Tibial nerve (tissue), 4 donors: ENCODE measurements at places on chromosomes 1 and 21. TPM values are rescaled to one million over a fixed set of nuclear protein-coding genes. Genes with fewer than 3 reads are reported as not detected.

Gene TRAF5
- 18.6 TPM for total RNA-seq

Gene THEM5
- total RNA-seq = not detected

Gene RGS13
- total RNA-seq = 0.22 TPM

Gene OR2M2
- not detected for total RNA-seq

Gene MANEAL
- total RNA-seq = 1.8 TPM

Gene SCAMP3
- 69.3 TPM for total RNA-seq

Gene ANGPTL3
- total RNA-seq = not detected

Gene HSD3B1
- total RNA-seq = not detected

Gene TMEM61
- total RNA-seq = not detected

Gene KNCN
- not detected for total RNA-seq

Gene SPRR4
- not detected for total RNA-seq

Gene KCNT2
- total RNA-seq = 9.0 TPM

Gene CASQ1
- total RNA-seq = not detected

Gene PPIAL4G
- total RNA-seq = not detected

Gene RXFP4
- not detected for total RNA-seq

Gene CAMK1G
- not detected for total RNA-seq

Gene FCGR2B
- 43.5 TPM for total RNA-seq

Gene G0S2
- 1,224 TPM for total RNA-seq

Gene CELA2A
- total RNA-seq = 1.5 TPM

Gene RAP1GAP
- total RNA-seq = 5.1 TPM

DNA sequence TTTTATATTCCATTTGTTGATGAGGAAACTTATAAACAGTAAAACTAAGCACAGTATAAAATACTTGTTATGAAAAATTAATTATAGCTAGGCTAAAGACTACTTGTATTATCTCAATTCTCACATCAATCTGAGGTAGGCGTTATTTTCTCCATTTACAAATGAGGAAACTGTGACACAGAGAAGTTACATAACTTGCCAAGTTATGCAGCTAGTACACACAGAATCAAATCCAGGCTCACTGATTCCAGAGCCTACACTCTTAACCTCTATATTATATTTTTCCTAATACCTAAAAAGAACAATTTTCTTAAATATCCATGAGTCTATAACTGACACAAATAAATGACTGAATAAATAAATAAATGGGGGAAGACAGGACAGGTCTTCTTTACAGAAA, 11.2 kb upstream of the VPS45 start:
- DNase-seq = no peak

DNA sequence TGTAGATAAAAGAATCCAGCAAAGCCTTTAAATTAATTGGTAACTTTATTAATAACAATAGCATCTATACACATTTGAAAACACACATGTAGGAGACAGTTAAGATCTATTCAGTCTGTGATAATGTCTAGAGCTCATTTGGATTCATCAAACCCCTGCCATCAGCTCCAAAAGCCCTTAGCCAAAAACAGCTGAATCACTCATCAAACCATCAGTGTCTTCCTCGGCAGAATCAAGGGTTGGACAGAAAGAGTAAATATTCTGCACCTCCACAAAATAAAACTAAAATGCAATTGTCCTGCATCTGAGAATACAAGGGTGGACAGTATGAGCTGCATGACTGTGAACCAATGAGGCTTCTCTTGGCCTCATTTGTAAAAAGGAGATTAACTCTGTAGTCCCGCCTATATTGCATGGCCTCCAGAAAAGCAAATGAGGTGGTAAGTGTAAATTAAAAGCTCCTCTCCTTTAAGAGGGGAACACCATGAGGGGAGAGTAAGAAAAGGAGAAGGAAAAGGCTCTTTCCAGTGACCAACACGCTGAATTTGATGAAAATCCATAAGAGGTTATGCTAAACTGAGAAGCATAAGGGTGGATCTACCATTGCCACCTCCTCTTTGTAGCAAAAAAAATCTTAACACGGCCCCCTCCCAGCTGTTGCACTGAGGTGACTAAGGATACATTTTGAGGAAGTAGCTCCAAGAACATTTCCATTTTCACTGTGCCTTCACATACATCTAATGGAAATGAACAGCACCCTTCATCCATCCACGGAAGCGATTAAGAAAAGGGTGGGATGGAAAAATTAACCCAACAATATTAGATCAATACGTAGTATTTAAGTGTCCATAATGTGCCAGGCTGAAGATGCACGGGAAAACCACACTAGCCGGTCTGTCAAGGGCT, 14.7 kb upstream of the BOLA1 start:
- no peak for DNase-seq

GRCh38 chr21:28269173-28269572, 723.5 kb downstream of the LTN1 start:
- no peak for DNase-seq

GRCh38 chr1:22107126-22107525, 35.8 kb downstream of the WNT4 start:
- no peak for DNase-seq

GRCh38 chr1:53139951-53140361, 2.5 kb downstream of the SLC1A7 start:
- no peak for DNase-seq

- DNase-seq = peak; percentile 83
These were observed 14.1 kb upstream of the HEYL start for GRCh38 chr1:39653546-39654031.

GRCh38 chr1:220997791-220998190, 118.5 kb downstream of the HLX start:
- no peak for DNase-seq

DNA sequence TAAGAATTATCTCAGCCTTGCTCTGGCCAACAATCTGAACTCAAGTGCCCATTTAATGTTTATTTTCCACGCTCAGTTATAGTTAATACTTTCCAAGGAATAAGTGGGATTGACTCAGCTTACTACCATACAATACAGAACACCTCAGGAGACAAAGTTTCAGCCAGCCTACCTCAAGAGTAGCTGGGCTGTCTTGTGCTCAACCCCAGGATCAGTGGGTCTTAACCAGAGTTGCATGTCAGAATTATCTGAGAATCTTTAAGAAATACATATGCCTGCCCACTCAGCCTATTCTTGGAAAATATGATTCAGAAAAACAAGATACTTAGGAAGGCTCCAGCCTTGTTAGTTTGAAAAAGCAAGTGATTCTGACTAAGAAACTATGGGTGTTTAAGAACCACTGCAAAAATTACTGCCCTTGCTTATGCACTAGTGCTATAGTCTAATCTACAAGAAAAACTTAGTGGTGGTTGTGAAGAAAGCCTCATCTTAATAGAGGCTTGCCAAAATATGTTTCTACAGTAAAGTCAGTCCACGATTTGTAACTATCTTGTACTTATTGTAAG, 20.4 kb downstream of the CDC7 start:
- DNase-seq = no peak

GRCh38 chr1:77579547-77579946, 102.9 kb downstream of the ZZZ3 start:
- DNase-seq = no peak

DNA sequence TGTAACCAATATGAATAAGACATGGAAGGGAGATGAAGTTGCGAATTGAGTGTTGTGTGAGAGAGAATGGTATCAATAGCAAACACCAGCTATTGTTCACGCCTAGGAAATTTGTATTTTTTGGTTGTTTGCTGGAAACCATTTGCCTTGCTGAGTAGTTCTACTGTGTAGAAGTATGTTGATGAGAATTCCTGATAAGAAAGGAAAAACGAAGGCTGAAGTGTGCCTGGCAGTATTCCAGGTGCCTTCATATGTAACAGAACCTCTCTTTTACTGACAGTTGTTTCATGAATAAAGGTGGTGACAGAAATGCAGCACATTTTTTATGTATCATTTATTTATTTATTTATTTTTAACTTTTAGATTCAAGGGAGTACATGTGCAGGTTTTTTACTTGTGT, 79.5 kb downstream of the SDCCAG8 start:
- DNase-seq = no peak

DNA sequence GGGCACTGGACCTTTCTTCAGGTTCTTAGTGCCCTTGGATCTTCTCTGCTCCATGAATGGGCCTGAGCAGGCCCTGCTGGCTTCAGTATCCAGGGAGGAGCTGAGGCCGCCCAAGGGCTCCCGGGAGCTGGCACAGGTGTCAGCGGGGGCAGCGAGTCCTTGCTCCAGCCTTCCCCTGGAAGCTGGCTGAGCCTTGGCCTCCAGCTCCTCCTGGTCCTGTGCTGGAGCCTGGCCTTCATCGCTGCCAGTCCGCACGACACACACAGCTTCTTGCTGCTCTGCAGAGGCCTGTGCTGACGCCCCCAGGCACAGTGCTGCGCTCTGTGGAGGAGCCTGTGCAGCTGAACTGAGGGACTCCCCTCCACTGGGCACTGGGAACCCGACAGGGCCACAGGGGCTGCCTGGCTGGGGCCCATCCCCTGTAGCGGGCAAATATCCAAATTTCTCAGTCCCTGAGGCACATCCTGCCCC, 1.7 kb downstream of the SPOCD1 start:
- no peak for DNase-seq

DNA sequence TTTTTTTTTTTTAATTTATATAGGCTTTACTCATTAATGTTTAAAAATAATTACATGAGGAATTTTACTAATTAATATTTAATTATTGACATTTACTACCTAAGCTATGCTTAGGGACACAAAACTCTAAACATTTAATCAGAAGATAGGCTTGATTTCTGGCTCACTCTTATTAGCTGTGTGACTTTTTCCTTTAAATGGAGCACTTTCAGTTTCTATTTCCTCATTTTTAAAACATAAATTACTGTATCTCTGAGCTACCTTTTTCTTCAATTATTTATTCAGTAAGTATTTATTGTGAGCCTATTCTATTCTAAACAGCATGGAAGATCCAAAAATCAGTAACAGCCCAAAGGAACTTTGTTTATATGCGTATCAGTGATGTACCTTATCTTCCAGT, 40.5 kb downstream of the MAP3K7CL start:
- no peak for DNase-seq

GRCh38 chr21:41615613-41616012, 107.7 kb upstream of the TMPRSS2 start:
- no peak for DNase-seq

GRCh38 chr1:44035726-44036408, 4.6 kb upstream of the SLC6A9 start:
- no peak for DNase-seq

- DNase-seq = no peak
These were observed 14.7 kb upstream of the PTGFR start for GRCh38 chr1:78475888-78476610.

GRCh38 chr1:186291271-186291670, 83.8 kb downstream of the TPR start:
- DNase-seq = no peak

DNA sequence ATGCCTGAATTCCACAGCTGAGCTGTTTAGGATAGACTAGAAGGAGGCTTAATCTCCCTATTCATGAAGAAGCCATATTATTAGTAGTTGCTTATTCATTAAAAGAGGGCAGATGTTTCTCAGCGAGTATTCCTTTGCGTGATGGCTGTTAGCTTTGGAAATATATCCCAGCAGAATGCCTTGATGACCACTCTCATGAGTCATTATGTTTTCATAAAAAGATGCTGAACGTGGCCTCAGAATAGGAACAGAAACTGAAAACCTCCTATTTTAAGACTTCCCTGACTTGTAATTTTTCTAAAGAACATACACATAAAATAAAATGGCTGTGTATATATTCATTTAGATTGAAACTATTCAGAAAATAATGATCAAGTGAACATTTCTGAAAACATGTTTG, 9.6 kb upstream of the PLA2G4A start:
- DNase-seq = no peak

DNA sequence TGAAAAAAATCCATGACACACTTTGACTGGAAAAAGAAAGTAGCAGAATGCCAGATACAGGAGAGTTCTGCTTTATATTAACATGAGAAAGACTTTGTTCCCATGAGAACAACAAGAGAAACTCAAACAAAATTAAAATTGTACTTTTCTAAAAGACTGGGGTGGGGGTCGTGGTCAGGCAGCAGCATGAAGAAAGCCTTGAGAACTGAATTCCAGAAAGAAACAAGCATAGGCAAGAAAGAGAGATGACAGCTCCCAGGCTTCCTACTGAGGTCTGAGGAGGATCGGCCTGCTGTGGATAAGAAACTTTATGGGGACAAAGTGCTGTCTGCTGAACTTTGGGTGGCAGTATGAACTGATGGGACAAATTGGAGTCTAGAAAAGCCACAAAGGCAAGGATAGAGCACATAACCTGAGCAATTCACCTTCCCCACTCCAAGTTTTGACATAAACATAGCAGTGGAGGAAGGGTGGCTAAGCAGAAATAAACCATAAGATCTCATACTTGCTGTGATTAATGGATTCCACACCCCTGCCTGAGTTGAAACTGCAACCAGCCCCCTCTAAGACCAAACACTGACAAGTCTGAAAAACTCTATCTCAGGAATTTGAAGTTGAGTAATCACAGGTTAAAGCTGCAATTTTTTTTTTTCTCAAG, 43.7 kb downstream of the COL6A1 start:
- DNase-seq = no peak

GRCh38 chr1:44945967-44946366, 40.4 kb downstream of the EIF2B3 start:
- no peak for DNase-seq

GRCh38 chr1:225445639-225446594, 18.1 kb upstream of the LBR start:
- DNase-seq = no peak

GRCh38 chr1:215786997-215787396, 219.9 kb downstream of the KCTD3 start:
- DNase-seq = no peak
